Activated CD4-positive, alpha-beta memory T cell treated with anti-CD3 and anti-CD28 coated beads, Interleukin-2, amount 10 ng/mL, durations not matched to agents 7 days and 5 days (primary cell): ENCODE measurements at places on chromosomes 7 and 10. TPM values are rescaled to one million over a fixed set of nuclear protein-coding genes. Genes with fewer than 3 reads are reported as not detected.

DNA sequence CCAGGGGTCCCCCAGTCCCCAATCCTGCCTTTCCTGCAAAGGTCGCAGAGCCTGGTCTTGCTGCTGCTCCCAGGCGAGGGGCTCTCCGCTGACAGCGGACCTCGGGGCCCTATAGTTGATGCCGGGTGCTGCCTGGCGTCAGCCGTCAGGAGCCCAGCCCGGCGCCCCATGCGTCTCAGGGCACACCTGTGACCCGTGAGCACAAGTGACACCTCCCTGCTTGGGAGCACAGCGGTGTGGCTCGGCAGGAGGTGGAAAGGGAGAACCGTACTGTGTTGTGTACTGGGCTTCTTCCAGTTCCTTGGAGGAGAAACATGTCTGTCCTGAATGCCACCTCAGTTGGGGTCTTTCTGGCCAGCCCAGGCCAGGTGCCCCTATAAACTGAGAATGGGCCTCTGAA, 56.7 kb downstream of the LHPP start:
- no peak for DNase-seq

- peak; percentile 35 for DNase-seq
These were observed at the start of gene EPHA1 for GRCh38 chr7:143408686-143409561. TSS of gene EPHA1 (minus strand) at chr7:143408856. CDS start at chr7:143408805, 51 bp downstream.

GRCh38 chr10:60314069-60314940, 75.4 kb downstream of the ANK3 start:
- DNase-seq, result no peak

DNA sequence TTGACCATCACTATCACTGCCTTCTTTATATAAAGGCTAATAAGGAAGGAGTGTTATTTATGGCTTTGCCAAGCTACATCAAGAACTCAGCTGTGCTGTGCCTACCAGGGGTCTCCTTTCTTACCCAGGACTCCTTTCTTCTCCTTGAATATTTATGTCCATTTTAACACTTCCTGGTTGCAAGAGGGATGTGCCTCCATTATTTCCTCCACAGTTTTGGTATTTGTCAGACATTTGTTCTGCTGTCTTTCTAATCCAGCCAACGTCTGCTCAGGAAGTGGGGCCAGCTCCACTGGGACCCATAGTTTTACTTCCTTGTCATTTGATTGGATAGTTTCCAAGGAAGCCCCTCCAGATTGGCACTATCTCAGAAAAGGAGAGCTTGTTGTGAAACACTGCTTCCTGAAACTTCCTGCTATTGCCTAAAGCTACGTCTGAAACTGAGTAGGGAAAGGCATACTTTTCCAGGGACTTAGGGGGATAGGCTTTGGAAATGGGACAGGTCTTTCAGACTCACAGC, 6.6 kb upstream of the STRIP2 start:
- no peak for DNase-seq

- DNase-seq, result no peak
These were observed 107.4 kb downstream of the DNAJB6 start for GRCh38 chr7:157444011-157444842.

DNA sequence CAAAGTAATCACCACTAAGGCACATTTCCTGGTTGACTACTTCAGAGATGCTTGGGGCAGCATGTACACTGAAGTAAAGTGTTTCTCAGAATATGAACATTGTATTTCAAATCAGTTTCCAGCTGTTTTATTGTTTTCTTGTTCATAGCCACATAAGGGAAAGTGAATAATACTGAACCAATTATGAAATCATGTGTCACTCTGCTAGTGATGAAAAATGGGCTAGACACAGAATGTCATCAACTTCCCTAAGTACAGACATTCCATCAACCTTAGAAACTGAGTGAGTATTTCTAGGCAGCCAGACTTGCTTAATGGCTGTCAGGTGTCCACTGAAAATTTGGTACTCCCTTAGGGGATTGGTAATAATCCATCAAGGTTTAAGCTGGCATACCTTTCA, 603.5 kb downstream of the ARL4A start:
- DNase-seq, result no peak

GRCh38 chr7:26008428-26008827, 143.6 kb upstream of the NFE2L3 start:
- DNase-seq, result no peak

DNA sequence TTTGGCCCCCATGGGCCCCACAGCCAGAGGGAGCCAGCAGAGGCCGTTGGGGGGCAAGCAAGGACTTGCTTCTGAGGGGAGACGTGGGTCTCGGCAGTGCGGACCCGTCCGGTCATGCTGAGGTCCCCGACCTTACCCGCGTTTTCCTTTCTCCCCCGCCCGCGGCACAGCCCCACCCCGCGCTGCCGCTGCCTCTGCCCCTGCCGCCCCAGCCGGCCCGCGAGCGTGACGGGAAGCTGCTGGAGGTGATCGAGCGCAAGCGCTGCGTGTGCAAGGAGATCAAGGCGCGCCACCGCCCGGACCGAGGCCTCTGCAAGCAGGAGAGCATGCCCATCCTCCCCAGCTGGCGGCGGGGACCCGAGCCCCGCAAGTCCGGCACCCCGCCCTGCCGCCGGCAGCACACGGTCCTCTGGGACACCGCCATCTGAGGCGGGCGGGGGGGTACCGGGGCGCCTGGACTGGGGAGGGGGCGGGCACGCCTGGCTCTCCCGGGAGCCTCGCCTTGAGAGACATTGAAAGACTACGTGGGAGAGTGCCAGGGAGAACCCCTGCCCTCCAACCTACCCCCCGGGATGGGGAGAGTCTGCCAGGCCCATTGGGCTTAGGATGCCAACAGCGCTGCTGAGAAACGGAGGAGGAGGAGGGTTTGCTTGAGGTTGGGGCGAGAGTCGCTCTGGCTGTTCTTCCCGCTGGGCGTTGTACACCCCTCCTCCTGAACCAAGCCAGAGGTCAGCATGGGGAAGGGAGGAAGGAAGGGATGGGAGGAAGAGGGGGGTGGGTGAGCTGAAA, 9.9 kb downstream of the NYAP1 start:
- DNase-seq, result peak; percentile 66

DNA sequence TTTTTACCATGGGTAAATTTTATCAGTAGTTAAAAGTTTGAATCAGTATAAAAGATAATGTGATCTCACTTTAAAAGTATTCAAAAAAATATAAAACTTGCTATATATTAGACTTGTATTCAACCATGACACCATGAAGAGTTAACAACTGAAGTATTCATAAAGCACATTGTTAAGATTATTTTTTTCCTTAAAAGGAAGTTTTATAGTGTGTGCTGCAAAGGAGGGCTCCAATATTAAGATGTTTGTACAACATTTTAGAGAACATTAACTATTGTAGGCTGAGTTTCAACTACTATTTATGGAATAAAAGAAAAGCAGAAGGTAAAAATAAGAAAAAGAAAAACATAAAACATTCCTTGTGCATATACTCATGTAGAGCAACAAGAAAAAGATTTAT, 24.5 kb upstream of the CUBN start:
- no peak for DNase-seq

DNA sequence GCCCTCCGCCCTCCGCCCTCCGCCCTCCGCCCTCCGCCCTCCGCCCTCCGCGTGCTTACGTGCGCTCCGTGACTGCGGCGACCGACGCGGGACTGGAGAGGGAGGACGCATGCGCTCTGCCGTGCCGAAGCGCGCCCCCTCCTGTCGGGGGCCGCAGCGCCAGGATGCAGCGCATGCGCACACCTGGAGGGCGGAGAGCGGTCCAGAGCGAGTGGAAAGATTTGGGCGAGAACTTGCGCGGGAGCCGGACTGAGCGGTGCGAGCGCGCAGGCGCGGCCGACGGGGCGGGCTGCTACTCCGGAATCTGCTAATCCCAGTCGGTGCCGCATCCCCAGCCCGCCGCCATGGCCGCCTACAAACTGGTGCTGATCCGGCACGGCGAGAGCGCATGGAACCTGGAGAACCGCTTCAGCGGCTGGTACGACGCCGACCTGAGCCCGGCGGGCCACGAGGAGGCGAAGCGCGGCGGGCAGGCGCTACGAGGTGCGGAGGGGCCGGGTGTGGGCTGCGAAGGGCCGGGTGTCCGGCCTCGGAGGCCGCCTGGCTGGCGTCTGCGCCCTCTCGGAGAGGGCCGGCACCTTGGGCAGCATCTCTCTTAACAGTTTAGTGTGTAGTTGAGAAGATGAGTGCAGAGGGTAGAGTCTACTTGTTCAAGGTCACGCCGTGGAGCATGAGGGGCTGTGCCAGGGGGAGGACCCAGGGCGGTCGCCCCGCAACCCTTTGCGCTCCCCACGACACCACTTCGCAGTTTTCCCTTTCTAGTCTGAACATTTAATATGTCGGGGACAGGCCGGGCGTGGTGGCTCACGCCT, at the start of gene PGAM1:
Gene PGAM1 (plus strand): TSS at position 228 of the 812 bp plus-strand sequence. CDS start 117 bp downstream, at position 345.
- DNase-seq, result peak; percentile 97

DNA sequence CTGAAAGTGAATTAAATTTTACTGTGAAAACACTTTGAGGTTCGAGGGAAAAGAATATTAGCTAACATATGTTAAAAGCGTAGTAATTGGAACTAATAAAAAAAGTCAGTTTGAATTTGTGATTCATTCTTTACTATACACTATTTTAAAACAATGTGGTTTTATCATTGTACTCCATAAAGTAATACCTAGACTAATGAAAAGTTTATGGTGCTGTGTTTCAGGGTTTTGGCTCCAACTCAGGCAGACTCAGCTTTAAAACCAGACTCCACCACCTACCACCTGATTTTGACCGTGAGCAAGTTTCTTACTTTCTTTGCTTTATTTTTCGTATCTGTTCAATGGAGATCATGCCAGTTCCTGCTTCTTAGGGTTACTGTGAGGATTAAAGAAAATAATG, 9.2 kb upstream of the PRTFDC1 start:
- no peak for DNase-seq

DNA sequence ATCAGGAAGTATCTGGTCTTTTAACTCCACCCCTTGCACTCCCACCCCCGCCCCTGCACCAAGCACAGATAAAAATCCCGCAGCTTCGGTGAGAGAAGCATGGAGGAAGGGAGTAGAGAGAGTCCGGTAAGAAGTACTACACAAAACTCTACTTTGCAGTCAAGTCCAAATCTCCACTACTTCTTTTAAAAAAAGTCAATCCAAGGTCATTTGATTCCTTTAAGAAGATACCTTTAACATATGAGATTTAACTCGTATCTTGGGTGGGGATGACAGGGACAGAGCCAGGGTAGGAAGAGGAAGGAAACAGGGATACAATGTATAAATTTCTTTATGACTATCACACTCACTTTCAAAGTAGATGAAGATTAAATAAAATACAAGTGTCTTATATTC, 132.1 kb downstream of the NRBF2 start:
- peak; percentile 51 for DNase-seq

DNA sequence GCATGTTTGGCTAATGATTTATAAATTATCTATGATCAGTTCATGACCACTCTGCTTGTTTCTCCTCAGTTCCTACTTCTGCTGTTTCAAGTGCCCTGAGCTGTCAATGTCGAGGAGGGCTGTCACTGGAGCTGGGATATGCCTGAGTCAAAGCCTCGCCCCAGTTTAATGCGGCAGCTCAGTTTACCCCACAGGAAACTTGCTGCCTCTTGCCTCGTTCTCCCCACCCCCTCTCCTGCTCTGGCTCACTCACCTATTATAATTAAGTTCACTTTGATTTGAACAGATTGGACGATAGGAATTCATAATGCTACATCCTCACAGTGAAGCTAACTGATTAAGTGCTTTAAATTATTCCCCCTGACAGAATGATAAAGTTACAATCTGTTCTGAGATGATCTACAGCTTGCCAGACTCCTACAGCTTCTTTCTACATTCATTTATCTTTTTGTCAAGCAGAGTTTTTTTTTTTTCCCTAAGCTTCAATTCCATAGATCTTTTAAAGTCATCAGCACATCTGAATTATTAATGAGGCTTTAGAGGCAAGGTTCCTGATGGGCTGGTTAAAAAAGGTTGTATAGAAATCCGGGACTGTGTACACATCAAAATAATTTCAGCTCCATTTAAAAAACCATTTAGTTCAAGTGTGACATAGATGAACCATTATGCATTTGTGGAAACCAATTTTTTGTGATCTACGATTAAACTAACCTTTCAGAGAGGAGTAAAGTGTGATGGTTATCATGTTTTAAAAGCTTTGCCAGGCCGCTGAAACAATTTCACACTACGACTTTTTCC, 758.3 kb downstream of the KCNMA1 start:
- no peak for DNase-seq

- DNase-seq, result no peak
These were observed 260.4 kb downstream of the SEMA3A start for GRCh38 chr7:83934118-83934734.

GRCh38 chr7:112138325-112138852, 67.8 kb downstream of the DOCK4 start:
- no peak for DNase-seq

- no peak for DNase-seq
These were observed 93.4 kb upstream of the ANLN start for GRCh38 chr7:36296284-36296683.

POR gene
- 45.3 TPM for total RNA-seq

GLI3 gene
- not detected for total RNA-seq

PPP1R17 gene
- total RNA-seq, result not detected

PHKG1 gene
- 1.5 TPM for total RNA-seq

TBATA gene
- total RNA-seq, result not detected

SYT15B gene
- not detected for total RNA-seq

NANOS1 gene
- 0.40 TPM for total RNA-seq

CLRN3 gene
- total RNA-seq, result not detected
